ENCODE measurements at places on chromosomes 7 and 10. TPM values are rescaled to one million over a fixed set of nuclear protein-coding genes. Genes with fewer than 3 reads are reported as not detected.

Gene ARHGEF35
- total RNA-seq, result 2.8 TPM

Gene SPDYE2
- total RNA-seq, result not detected

Gene IFIT1B
- not detected for total RNA-seq

Gene RP9
- 15.4 TPM for total RNA-seq

Gene COL28A1
- total RNA-seq, result not detected

Gene SUPV3L1
- 37.6 TPM for total RNA-seq

Gene METTL27
- total RNA-seq, result not detected

Gene CDC14C
- total RNA-seq, result not detected

Gene OR2A7
- 2.1 TPM for total RNA-seq

Gene PKD2L1
- not detected for total RNA-seq

Gene HHEX
- total RNA-seq, result 0.58 TPM

Gene PAPSS2
- 0.14 TPM for total RNA-seq
